ENCODE measurements at places on chromosomes 2 and 18.

- no peak for DNase-seq
Observed at GRCh38 chr2:76478266-76479035, 767.7 kb upstream of the GCFC2 start.

- DNase-seq: no peak
Observed at GRCh38 chr2:200620606-200621390, 35.0 kb downstream of the AOX1 start.

- DNase-seq: no peak
Observed at GRCh38 chr2:223467196-223467595, 135.0 kb downstream of the SCG2 start.

GRCh38 chr2:102005989-102006885, 14.5 kb downstream of the IL1R2 start:
- DNase-seq: peak; percentile 47

- DNase-seq: no peak
Observed at GRCh38 chr2:157631861-157632260, 3.2 kb upstream of the ACVR1C start.

DNA sequence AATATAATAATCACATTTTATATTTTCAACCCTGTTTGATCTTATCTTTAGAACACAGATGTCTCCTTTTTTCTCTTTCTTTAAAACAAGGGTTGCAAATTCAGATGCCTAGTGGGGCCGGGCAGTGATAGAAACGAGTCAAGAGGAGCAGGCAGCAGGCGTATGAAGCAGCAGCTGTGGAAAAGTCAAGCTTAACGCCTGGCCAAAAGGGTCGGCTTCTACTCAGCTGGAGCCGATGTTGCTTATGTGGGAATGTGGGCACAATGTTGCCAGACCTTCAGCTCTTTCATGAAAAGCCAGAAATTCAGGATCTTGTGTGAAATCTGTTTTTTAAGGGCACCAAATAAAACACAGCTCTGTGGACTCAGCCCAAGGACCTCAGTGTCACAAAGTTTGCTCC, 642.7 kb downstream of the ARHGAP15 start:
- DNase-seq: no peak

GRCh38 chr2:143843686-143844085, 676.2 kb downstream of the ZEB2 start:
- DNase-seq: no peak

GRCh38 chr2:9430316-9431293, 7.2 kb downstream of the CPSF3 start:
- no peak for DNase-seq

- DNase-seq: peak; percentile 79
Observed at GRCh38 chr18:48851599-48851960, 99.2 kb downstream of the SMAD7 start.

DNA sequence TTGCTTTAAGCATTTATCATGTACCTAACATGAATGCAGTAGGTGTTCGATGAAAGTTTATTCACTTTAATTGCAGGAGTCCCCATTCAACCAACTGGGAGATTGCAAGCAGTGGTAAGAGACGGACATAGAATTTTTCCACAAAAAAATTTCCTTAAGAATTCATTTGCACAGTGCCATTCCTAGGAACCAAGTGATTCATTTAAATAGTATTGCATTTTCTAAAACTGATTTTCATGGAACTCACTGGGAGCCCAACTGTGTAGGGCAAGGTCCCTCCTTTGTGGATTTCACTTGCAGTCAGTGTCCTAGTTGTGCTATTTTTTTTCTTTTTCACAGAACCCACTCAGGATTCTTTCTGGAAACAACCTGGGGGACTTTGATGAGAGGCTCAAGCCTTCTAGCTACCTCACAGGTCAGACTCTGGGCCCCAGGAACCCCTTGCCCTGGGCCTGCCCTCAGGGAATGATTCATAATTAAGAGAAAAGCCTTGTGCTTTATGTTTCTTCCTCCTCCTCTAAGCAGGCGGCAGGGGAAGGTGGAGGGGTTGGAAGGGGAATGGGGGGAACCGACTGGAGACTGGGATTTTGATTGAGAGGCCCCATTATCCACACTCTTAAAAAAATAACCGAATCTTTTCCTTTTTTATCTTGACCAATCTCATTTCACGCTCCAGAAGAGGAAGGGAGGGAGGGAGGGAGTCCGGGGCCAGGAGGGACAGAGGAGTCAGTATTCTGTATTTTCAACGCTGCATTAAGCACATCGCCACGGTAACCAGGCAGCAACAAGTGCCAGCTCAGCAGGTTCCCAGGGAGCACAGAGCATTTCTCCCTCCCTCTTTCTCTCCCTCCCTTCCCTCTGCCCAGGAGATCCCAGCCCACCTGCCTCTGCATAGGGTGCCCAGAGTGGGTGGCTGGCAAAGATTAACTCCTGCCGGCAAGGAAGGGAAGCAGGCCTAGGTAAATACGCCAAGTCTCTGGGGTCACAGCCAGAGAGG, 51.8 kb downstream of the PSD4 start:
- DNase-seq: no peak

DNA sequence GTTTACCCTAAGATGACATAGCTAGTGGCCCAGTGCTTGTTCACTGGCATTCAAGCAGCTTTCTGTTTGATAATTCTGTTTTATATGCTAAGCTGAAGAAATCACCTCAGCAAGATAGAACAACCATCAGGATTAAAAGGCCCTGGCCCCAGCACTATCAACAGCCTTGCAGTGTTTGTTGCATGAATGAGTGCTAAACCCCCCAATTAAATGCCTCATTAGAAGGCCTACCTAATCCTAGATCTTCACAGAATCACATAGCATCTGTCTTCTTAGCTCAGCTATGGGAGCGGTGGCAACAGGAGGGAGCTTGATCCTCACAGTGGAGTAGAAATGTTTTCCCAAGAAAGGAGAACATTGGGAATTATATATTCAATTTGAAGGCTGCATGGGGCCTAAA, 194.1 kb upstream of the HNMT start:
- no peak for DNase-seq

DNA sequence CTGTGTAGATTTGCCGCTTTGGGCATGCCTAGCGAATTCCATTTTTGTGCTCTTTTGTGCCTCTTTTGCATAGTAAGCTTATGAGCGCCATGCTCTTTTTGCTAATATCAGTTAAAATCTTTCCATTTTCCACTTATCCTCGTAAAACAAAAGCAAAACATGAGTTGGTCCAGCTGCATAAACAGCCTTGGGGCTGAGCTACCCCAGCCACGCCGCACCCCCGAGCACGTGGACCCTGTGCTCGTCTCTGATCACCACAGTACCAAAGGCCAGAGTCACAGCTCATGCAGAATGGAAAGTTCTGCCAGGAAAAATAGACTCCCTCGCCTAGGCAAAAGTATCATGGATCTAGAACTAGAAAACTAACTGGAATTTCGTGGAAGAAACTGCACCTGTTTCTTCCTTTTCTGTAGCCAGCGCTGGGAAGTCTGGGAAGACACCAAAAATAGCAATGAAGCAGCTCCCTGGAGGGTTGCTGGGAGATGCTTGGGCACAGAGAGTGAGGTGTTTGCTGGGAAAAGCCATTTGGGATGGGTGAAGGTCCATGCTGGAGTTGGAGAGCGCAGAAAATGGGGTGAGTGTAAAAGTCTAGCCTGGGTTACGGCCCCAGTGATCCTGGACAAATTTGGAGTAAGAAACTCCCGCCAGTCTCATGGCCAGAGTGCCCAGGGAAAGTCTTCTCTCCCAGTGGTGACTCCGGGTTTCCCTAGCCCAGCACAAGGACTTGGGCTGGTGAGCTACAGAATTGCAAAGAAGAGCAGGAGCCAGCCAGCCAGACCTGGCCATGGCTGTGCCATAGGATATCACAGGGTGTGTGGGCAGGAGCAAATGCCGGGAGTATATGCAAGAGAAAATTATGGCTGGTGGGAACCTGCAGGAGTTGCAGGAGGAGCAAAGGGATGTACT, 218.4 kb downstream of the GBX2 start:
- DNase-seq: no peak

DNA sequence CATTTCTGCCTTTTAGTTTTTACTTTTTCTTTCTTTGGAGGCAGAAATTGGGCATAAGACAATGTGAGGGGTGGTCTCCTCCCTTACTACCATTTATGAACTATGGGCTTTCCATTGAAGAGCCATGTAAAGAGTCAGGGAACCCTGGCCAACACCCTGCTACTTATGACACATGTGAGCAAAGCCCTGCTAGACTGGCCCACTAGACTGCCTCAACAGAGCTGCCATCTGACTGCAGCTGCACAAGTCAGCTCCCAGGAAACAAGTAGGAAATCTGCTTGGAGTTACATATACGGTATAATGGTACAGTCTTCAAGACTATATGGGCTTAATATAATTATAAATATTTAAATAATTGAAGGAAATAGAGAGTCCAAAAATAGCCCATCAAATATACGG, 816.8 kb downstream of the TRIB2 start:
- no peak for DNase-seq

- no peak for DNase-seq
Observed at GRCh38 chr18:42914476-42914875, 201.0 kb downstream of the RIT2 start.

Measured in ELF-1 (cell line).